Uterus (tissue), 4 donors: ENCODE measurements at places on chromosomes 7 and 10.
A peak's percentile ranks its signal among the peaks of the same experiment; 100 is the strongest.

GRCh38 chr10:119523895-119524719 lies 18.4 kb downstream of the RGS10 start:
- no peaks in the 10 kb centered on the region for H3K36me3 ChIP-seq
- no peaks in the 10 kb centered on the region for H3K4me1 ChIP-seq
- no peak for DNase-seq
- no peak overlapping the region for H3K27ac ChIP-seq

DNA sequence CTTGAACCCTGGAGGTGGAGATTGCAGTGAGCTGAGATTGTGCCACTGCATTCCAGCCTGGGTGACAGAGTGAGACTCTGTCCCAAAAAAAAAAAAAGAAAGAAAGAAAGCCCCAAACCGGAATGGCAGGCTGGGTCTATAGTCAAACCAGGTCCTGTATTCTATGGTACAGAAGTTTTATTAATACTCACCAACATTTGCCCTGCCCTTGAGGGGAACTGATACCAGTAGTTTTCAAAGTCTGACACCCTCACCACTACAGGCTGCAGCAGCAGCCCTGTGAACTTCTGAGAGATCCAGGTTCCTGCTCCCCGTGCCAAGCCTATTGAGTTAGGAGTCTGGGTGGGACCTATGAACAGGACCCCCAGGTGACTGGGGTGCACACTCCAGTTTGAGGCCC lies 80.6 kb downstream of the RGS10 start:
- H3K27me3 ChIP-seq = no peaks in the 10 kb centered on the region
- H3K4me1 ChIP-seq = no peaks in the 10 kb centered on the region
- H3K4me3 ChIP-seq = no peak overlapping the region

GRCh38 chr10:79181698-79182521 lies 113.1 kb downstream of the ZMIZ1 start:
- H3K36me3 ChIP-seq = no peaks in the 10 kb centered on the region
- no peaks in the 10 kb centered on the region for H3K27me3 ChIP-seq
- peak overlapping the region; percentile 78 for H3K27ac ChIP-seq

DNA sequence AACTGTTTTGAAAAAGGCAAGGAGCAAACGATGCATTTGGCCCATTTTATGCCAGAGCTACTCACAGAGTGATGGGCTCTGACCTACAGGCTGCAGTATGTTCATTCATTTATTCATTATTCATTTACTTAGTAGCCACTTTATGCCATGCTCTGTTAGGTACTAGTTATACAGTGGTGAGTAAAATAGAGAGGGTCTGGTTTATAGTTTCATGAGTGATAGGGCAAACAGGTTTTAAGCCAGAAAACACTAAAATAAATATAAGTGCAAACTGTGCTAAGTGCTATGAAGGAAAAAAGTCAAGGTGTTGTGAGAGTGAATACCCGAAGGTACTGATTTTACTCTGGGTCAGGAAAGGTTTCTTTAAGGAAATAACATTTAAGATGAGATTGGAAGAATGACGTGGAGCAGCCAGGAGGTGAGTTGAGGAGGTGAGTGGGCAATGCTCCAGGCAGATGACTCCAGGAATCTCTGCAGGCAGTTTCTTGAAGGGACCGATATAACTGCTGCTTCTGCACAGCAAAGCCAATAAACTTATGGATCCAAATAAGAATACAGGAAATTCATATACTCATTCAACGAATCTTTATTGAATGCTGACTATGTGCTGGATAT lies 56.9 kb upstream of the FAM133B start:
- H3K4me3 ChIP-seq = no peak overlapping the region
- H3K27me3 ChIP-seq = no peaks in the 10 kb centered on the region
- H3K4me1 ChIP-seq = no peaks in the 10 kb centered on the region
- no peak overlapping the region for H3K27ac ChIP-seq

DNA sequence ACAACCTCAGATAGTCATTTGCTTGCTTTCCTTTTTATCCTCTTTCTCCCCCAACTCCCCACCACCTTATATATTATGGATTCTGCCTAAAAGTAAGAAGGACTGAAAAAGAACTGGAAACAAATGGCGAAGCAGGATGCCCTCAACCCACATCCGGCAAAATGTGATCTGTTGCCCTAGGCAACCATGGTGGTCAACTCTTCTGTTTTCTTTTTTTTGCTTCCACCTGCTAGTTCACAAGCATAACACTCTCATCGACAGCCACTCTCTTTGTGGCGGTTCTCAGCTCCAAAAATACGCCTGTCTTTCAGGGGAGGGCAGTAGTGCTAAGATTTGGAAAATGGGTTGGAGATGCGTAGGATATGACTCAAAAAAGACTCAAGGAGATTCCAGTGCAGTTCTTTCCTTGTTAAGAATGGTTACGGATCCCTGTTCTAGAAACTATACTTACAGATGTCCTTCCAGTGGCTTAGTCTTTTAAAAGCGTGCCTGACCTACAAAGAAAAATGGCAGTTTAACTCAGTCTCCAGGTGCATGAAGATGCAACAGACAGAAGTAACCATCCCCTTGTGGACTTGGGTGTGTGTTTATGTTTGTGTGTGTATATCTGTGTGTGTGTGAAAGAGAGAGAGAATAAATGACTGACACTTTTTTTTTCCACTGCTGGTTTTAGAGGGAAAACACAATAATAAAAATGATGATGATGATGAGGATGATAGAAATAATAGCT lies 10.7 kb downstream of the APBB1IP start:
- no peaks in the 10 kb centered on the region for H3K27me3 ChIP-seq
- no peaks in the 10 kb centered on the region for H3K36me3 ChIP-seq
- no peaks in the 10 kb centered on the region for H3K4me1 ChIP-seq

DNA sequence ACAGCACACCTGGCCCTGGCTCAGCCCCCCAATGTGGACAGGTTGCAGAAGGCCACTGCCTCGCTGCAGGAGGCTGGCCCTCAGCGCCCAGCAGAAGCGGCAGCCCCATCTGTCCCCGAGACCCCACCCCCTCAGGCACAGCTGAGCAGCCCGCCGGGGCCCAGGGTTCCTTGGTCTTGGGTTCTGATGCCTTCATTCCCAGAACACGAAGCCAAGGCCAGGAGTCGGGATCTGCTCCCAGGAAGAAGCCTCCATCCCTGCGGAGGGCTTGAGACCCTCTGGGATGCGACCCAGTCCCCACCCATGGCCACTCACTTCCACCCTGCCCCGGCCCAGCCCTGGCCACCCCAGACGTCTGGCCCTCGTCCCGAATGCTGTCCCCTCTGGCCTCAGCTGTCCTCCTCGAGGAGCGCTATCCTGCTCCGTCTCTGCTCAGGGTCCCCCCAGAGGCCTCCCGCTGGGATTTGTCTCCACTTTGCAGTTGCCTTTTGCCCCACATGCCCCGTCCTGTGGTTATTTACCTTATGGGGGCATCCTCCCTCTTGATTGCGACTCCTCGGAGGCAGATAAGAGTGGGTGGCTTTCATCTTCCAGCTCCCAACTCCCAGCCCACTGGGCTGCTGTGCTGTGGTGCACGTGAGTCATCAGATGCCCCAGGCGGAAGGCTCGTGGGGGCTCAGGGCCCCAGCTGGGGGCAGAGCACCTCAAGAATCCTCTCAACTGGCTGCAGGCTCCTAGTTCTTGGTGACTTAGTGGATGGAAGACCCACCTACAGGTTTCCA lies 97.5 kb downstream of the MKI67 start:
- H3K36me3 ChIP-seq = no peaks in the 10 kb centered on the region
- no peaks in the 10 kb centered on the region for H3K4me1 ChIP-seq
- H3K4me3 ChIP-seq = no peak overlapping the region
